Pulmonary artery endothelial cell (primary cell): ENCODE measurements at places on chromosomes 3 and 15. TPM values are rescaled to one million over a fixed set of nuclear protein-coding genes. Genes with fewer than 3 reads are reported as not detected.

GRCh38 chr3:139120086-139121056 is 75.7 kb upstream of the PRR23C start:
- DNase-seq = no peak

- no peak for DNase-seq
Measured at GRCh38 chr15:56241374-56242105, 2.1 kb downstream of the RFX7 start.

DNA sequence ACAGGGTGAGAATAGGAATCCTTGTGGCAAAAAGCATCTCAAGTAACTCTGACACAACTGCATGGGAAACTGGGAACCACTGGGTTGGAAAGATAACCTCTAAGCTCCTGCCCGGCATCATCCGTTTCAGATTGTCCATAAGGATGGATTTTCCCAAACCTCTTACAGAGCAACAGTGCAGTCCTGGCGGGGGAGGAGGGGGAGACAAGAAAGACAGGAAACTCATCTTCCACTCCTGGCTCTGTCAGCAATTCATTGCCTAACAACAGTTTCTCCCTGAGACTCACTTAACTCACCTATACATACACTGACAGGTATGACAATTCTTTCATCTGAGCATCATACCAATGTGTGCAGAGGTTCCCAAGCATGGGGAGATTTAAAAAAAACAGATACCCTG is 279.0 kb downstream of the RPLP1 start:
- no peak for DNase-seq

- no peak for DNase-seq
Measured at GRCh38 chr3:1847571-1847970, 251.1 kb upstream of the CNTN4 start.

- DNase-seq = no peak
Measured at GRCh38 chr3:176994891-176995781, 202.1 kb downstream of the TBL1XR1 start.

GRCh38 chr15:64038878-64039610 is 7.2 kb downstream of the DAPK2 start:
- DNase-seq = no peak

GRCh38 chr15:101488300-101489164 is 975 bp downstream of the PCSK6 start:
- DNase-seq = no peak

- no peak for DNase-seq
Measured at GRCh38 chr3:160490166-160490565, 40.6 kb upstream of the TRIM59 start.

GRCh38 chr15:74893627-74894026 is 3.8 kb downstream of the MPI start:
- no peak for DNase-seq

DNA sequence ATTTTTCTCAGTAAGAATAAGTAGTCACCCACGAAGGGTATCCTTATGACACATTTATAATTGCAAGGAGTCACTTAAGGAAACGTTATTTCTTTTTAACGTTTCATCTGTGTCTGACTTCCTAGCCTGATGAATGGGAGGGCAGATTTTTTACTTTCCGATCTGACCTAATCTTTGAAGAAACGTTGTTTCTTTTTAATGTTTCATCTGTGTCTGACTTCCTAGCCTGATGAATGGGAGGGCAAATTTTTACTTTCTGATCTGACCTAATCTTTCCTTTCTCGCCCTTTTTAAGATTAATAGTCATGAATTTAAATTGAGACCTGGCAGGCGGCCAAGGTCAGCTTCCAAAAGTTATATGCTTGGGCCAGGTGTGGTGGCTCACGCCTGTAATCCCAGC is 3.0 kb upstream of the KLHL6 start:
- peak; percentile 50 for DNase-seq

DNA sequence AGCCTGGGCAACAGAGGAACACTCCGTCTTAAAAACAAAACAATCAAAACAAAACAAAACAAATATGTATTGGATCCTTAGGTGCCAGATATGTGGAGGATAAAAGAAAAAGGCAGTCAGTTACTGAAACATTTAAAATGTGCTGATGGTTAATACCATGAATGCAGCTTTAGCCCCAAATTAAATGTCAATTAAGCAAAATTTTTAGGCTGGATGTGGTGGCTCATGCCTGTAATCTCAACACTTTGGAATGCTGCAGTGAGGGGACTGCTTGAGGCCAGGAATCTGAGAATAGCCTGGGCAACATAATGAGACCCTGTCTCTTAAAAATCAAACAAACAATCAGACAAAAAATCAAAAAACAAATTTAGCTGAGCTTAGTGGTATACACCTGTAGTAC is 8.5 kb upstream of the CHMP2B start:
- DNase-seq = no peak

DNA sequence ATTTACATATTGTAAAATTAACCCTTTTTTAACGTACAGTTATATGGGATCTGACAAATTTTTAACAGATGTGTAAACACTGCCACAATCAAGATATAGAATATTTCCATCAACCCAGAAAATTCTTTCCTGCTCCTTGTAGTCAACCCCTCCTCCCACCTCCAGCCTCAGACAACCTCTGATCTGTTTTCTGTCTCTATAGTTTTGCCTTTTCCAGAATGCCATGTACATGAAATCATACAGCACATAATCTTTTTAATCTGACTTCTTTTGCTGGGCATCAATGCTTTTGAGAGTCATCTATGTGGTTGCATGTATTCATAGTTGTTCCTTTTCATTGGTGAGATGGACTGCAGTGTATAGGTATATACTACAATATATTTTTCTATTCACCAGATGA is 153.0 kb downstream of the SMAD6 start:
- no peak for DNase-seq

DNA sequence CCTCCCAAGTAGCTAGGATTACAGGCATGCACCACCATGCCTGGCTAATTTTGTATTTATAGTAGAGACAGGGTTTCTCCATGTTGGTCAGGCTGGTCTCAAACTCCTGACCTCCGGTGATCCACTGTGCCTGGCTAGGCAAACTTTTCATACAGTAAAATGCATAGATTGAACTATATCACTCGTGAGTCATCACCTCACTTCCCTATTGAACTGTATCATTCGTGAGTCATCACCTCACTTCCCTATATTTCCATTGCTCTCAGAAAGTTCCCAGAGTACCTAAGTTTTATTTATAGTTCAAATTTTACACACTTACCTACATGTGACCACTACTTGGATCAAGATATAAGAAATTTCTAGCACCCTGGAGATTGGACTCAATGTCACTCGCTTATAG is 73.6 kb upstream of the ACAD9 start:
- DNase-seq = peak; percentile 26

GRCh38 chr3:13258280-13258679 is 161.8 kb downstream of the NUP210 start:
- no peak for DNase-seq

GRCh38 chr3:160078533-160078932 is 89.9 kb downstream of the IL12A start:
- DNase-seq = no peak

GRCh38 chr3:110881069-110881468 is 190.5 kb upstream of the NECTIN3 start:
- DNase-seq = no peak

DNA sequence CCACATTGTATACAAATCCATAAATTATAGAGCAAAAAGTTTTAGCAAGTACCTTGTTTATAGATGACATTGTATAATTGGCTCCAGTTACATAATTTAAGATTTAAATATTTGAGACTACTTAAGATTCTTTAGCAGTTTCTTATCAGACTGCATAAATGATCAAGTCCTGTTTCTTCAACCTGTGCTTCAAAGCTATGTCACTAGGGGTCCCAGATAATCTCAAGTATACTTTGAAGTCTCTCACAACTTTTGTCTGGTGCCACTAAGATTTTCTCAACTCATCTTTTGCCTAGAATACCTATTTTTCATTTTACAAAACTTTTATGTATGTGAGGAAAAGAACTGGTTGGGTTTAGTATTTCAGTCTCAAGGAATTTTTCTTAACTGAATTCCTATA is 205.5 kb downstream of the STAG1 start:
- DNase-seq = no peak

- no peak for DNase-seq
Measured at GRCh38 chr3:54714035-54714434, 213.8 kb downstream of the LRTM1 start.

DNA sequence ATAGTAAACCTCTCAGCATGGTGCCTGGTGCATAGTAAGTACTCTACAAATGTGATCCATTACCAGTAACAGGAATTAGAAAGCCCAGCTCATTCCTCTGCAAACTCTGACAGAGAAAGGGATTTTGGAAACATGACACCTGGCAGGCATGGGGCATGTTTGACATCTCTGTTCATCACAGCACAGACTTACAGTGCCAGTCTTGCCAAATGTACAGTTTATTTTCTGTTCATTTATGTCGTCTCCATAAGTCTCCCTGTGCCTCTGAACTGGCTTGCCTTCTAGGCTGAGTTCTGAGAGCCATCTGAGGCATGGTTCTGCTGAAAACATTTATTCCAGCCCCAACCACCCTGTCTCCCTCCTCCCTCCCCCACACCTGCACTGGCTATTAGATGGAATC is 67.0 kb upstream of the CTDSPL start:
- no peak for DNase-seq

DNA sequence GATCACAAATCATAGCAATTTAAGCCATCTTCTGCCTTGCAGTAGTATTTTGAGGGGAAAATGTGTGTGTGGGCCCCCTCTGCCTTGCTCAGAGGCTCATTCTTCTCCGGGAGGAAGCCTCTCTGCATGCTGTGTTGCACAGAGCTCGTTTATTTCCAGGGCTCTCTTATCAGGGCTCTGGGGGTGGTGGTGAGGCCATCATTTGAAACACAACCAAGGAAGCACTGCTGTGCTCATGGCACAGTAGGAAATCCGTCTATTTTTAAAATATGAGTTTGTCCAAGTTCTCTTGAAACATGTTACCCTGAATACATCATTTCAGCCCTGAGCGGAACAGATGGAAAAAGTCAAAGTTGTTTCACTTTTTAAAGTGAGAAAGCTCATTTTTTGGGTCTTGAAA is 369.0 kb upstream of the CFAP20DC start:
- no peak for DNase-seq

DNA sequence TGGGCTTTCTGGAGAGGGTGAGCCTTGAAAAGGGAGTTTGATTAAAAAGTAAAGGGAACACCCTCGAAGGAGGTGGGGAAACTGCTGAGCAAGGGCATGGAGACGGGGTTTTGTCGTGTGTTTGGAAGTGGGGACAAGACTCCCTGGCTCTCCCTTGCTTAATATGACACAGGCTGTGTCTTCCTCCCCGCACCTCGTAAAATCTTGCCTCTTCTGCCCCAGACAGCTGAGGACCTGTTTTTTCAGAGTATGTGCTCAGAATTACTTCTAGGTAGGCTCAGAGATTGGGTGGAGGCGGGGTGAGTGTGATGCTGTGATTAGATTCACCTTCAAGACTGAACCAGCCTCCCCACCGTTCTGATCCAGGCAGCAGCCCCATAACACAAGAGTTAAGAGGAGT is 244.4 kb upstream of the TLE3 start:
- DNase-seq = no peak

DNA sequence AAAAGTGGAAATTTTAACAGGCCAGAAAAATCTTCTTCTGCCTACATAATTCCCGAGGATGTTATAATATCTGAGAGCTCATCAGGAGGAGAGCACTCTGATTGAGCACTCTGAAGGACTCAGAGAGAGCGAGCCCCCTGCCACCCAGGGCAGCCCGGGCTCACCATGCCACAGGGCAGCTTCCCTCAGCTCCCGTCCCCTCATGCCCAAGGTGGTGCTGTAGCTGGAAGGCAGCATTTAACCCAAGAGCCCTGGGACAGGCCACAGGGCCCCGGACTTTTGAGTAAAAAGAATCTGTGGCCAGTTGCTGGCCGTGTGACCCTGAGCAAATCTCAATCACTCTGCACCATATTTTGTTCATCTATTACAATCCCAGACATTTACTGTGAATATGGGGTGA is 23.5 kb upstream of the RAD18 start:
- DNase-seq = no peak

GRCh38 chr3:157059661-157060060 is 100.3 kb downstream of the CCNL1 start:
- no peak for DNase-seq

DNA sequence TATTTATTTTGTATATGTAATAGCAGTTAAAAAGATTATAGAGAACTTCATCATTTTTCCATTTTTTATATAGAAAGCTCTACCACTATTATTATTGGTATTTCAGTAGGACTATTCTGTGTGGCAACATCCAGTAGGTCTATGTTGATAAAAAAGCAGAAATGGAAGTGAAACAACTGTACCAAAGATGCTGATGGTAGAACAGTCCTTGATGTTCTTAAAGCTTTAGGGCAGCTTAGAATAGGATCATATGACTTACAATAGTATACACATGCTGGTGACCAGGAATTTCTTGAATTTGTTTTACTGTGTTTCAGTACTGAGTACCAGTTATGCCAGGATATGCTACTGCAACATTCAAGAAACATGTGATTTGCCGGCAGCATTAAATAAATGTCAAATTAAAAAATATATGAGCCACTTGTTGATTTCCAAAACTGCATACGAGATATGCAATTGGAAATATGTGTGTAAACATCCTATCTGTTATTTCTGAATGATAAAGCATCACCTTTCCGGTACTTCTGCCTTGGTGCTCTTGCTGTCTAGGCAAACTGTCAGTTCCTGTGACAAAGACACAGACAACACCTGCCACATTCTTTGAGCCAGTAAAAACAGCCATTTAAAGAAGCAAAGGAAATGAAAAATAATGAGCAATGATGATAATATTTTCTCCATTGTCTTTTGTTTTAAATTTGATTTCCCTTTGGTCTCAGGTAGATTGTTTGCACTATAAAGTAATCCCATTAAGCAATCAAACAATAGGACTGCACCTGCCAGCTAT is 649.2 kb downstream of the ZPLD1 start:
- no peak for DNase-seq

DNA sequence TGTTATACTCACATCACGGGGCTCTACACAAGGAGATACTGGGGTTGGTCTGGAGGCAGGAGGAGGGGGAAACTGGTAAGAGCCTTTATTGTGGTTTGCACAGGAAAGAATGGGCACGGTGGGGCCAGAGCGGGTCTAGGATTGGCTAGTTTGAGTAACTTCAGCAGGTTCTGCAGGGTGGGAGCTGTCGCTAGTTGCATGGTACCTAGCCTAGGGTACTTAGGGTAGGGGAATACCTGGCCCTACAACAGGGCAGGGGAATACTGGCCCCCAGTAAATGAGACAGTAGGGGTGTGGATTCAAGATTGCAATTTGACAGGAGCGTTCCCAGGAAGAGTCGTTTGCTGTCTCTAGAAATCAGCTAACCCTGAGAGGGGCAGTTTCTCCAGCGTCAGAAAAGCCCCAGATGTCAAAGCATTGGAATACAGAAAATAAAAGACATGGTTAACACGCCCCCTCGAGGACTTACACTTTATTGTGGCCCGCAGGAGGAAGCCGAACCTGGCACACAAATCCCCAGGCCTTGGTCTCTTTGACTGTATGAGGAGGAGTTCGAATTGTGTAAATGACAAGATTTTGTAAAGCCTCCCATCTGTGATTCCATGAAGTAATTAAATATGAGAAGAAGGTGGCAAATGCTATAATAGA is 32.0 kb downstream of the ST8SIA2 start:
- no peak for DNase-seq

The NISCH gene
- total RNA-seq = 57.2 and 88.7 TPM in 2 replicates

The PDIA5 gene
- total RNA-seq = 38.2 and 58.8 TPM in 2 replicates

The TMEM45A gene
- 4.0 and 4.3 TPM in 2 replicates for total RNA-seq

The EXD1 gene
- not detected in 2 replicates for total RNA-seq

The KLF13 gene
- total RNA-seq = 23.8 and 35.5 TPM in 2 replicates

The KLHL40 gene
- total RNA-seq = not detected in 2 replicates

The SI gene
- total RNA-seq = not detected in 2 replicates

The CIDEC gene
- not detected in 2 replicates for total RNA-seq

The A4GNT gene
- not detected in 2 replicates for total RNA-seq

The MESP2 gene
- 0.14 TPM in 1 of 2 replicates, not detected in the other for total RNA-seq

The CD276 gene
- 39.8 and 87.2 TPM in 2 replicates for total RNA-seq

The HRG gene
- not detected in 2 replicates for total RNA-seq

The GPR15 gene
- total RNA-seq = not detected in 2 replicates

The SORD gene
- 19.9 and 30.5 TPM in 2 replicates for total RNA-seq

The TNFSF10 gene
- 41.5 and 108 TPM in 2 replicates for total RNA-seq
